CD4-positive, alpha-beta T cell treated with Interleukin-4 for 4 hours (primary cell): ENCODE measurements at places on chromosomes 6 and 20.

DNA sequence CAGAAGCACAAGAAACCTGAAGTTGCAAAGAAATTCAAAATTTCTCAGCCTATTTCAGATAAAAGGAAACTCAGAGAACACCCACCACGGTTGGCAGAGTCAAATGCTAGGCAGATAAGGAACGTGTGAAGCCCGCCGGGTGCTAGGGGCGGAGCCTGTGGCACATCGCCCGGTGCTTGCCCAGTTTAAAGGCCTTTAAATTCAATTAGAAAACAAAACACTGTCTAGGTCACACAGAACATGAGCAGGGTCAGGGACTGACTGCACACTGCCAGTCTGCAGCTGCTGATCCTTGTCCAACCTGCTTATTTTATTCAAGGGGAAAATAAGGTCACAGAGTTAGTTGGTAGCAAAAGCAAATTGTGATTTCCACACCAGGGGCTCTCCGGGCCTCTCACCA, 75.8 kb downstream of the PSMG4 start:
- DNase-seq, result no peak

GRCh38 chr6:81909162-81909561, 156.7 kb upstream of the TENT5A start:
- DNase-seq, result no peak

- no peak for DNase-seq
These were observed 20.8 kb downstream of the C20orf173 start for GRCh38 chr20:35508493-35509218.

GRCh38 chr20:40652441-40652987, 36.5 kb downstream of the MAFB start:
- DNase-seq, result no peak

GRCh38 chr6:67129780-67130179, 1422.8 kb upstream of the EYS start:
- DNase-seq, result no peak

DNA sequence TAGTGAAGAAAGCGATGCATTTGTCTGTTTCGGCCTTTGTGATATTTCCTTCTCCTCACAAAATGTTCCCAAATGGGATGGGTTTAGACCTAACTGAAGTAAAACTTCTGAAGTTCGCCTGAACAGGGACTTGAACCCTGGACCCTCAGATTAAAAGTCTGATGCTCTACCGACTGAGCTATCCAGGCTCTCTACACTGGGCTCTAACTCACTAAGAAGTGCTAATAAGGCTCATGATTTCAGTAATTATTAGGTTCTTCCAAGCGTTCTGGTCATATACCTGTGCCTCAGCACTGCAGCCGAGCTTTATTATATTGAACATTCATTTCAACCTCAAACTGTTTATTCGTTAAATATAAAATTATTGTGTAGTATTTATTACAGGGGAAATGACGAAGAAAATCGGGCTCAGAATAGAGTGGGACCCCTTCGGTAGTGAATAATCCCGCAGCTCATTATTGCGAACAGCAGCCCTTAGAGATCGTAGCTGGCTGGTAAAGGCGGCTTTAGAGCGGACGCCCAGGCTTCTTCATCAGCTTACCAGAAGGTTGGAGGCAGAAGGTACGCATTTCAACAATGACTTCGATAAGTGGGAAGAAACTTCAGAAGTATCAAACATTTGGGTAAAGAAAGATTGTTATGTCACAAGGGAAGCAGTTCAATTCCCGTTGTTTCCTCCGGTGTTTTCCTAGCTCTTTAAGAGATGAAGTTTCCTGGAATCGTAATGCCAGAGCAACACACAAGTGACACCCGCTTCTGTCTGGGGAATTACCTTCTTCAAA, 119.0 kb upstream of the ZNF184 start:
- DNase-seq, result no peak

DNA sequence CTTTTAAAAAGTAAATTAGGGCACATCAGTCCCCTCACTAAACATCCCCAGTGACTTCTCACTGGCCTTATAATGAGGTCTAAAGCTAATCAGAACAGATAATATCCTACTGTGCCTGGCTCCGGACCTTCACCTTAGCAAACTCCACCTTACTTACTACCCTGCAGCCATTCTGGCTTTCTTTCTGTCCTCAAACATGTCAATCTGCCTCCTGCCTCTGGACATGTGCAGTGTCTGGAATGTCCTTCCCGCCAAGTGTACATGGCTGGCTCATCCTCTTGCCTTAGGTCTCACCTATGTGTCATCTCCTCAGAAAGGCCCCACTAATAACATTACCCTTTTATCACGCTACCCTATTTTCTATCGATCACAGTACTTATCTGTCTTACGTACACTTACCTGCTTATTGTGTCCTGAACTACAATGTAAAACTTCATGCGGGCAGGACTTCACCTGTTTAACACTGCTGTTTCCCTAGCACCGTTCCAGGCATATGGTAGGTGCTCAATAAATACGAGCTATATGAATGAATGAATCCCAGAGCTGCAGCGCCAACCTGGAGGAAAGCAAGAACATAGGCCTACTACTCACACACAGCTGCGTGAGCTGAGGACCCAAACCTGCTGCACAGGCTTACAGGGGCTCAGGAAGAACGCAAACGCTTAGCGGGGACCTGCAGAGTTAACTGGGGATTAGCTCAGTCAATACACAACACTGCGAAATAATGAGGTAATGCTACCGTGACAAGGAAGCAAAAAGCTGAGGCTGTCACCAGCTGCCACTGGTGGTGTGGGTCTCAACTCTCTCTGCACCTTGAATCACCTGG, 991 bp downstream of the UQCC2 start:
- DNase-seq, result no peak

GRCh38 chr6:73866305-73866704, 170.3 kb downstream of the CD109 start:
- DNase-seq, result no peak

DNA sequence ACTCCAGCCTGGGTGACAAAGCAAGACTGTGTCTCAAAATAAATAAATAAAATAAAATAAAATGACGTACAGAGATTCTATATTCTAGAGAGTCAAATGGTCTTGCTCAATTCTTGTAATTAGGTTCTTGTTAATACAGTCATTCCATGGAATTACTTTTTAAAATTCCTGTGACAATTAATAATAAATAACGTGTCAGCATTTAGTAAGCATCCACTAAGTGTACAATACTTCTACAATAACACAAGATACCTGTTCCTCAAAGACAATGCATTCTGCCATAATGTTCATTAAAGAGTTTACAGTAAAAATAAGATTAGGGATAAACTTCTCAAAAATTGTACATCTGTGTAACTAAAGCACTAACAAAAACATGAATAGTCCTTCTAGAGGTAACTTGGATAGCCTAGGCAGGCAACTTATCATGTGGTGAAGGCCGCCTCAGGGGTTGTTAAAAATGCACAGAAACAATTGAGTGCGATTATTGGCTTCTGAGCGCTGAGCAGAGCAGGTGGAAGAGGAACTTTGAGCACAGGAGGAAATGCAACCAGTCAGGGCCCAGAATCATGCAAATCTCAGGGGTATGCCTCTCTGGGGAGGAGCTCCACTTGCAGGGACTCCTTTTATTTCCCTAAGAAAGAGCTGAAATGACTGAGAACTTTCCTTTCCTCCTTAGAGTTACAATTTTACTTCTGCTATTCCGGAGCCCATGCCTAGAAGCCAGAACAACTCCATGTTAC, 37.1 kb downstream of the QRSL1 start:
- no peak for DNase-seq

DNA sequence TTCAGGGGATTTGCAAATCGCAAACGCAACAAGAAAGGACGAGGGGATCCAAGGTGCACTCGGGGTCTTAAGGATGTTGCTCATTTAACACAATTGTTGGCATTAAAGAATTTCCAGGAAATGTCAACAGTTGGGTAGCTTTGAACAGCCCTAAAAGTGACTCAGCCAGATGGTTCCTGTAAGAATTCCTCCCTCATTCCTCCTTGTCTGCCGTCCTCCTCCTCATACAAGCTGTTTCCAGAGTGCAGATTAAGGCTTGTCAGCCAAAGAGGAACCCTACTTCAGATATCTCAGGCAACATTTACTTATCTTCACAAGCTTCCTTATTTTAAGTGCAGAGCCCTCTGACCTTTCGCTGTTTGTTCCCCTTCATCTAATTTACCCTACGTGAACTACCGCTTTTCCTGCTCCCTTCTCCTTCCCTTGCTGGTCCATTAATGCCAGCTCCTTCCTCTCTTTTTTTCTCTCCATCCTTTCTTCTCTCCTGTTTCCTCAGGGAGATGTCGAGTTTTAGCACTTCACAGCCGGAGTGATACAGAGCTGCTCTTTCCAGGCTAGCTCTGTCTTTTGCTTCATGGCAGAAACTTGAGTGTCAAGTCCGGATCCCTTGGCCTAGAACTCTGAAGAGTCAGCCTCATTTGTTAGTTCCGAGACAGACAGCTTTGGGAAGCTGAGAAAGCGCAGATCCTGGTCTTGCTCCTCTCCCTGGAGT, 26.1 kb upstream of the TBC1D7 start:
- DNase-seq, result no peak

GRCh38 chr20:22905658-22906057, 129.5 kb upstream of the SSTR4 start:
- DNase-seq, result no peak

- no peak for DNase-seq
These were observed 150.7 kb upstream of the PLCB4 start for GRCh38 chr20:8918145-8918544.

GRCh38 chr6:36413489-36414480, 26.3 kb upstream of the ETV7 start:
- no peak for DNase-seq

DNA sequence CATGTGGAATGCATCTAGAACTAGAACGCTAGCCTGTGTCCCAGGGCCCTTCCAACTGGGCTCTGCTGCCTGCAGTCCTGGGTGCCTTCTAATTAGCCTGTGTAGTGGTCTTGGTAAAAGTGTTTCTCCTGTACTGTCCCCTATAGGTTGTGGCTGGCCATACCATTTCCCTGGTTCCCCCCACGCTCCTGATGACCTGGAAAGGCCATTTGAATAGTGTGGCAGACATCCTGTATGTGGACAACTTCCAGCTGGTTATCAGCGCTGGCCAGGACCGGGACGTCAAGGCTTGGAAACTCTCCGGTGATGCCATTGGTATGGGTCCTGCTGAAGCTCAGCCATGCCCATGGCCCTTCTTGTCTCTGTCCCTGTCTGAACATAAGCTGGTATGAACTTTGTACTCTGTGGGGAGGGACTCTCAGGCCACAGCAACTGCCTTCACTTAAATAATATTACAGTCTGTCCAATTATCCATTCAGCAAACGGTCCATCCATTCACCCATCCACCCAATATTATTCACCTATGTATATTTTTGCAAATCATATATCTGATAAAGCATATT, 60.7 kb downstream of the SUN5 start:
- no peak for DNase-seq
